Right cardiac atrium (tissue), 5 donors: ENCODE measurements at places on chromosomes 1 and 21.

- DNase-seq = no peak
Observed at GRCh38 chr1:63731117-63732043, 42.4 kb upstream of the ROR1 start.

GRCh38 chr21:37909936-37910335 is 6.3 kb downstream of the KCNJ6 start:
- no peak for DNase-seq

DNA sequence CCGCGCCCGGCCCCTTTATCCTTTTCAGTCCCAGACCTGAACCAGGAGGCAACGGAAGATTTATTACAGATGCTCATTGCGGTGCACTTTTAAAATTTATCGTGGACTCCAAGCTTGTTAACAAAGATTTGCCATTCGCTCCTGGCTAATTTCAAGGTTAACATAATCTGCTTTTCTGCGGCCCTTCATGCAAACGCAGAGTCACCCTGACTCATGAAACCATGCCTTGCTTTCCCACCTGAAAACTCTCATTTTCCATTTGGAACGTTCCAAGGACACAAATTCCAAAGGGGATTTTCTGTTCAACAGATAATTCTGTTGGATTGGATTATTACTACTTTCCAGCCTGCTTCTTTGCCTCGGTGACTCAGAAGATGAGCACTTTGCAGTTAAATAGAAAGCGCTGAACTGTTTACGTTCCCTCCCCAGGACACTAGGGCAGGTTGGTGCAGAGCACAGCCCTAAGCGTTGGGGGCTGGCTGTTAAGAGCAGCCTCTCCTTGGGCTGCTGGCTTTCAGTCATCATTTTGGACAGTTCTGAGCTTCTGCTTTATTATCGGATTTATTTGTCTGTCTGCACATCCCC is 51.1 kb downstream of the CD247 start:
- DNase-seq = no peak

- peak; percentile 58 for DNase-seq
Observed at GRCh38 chr1:209673631-209674417, 1.4 kb upstream of the G0S2 start.
